ENCODE measurements at places on chromosomes 4 and X. TPM values are rescaled to one million over a fixed set of nuclear protein-coding genes. Genes with fewer than 3 reads are reported as not detected.

Gene PRSS12
- 158 TPM for total RNA-seq

Gene KCND1
- 1.9 TPM for total RNA-seq

Gene KDR
- under 0.01 TPM for total RNA-seq

Gene PRRG3
- 4.6 TPM for total RNA-seq

Gene RPS6KA6
- 3.1 TPM for total RNA-seq

Gene GABRG1
- total RNA-seq, result not detected

Gene TCEAL2
- 0.17 TPM for total RNA-seq

Gene KIT
- 0.83 TPM for total RNA-seq

Gene CPE
- 30.8 TPM for total RNA-seq

Data from smooth muscle cell of trachea (primary cell).